Posterior cingulate gyrus (tissue), 11 donors: ENCODE measurements at places on chromosomes 12 and 14.

DNA sequence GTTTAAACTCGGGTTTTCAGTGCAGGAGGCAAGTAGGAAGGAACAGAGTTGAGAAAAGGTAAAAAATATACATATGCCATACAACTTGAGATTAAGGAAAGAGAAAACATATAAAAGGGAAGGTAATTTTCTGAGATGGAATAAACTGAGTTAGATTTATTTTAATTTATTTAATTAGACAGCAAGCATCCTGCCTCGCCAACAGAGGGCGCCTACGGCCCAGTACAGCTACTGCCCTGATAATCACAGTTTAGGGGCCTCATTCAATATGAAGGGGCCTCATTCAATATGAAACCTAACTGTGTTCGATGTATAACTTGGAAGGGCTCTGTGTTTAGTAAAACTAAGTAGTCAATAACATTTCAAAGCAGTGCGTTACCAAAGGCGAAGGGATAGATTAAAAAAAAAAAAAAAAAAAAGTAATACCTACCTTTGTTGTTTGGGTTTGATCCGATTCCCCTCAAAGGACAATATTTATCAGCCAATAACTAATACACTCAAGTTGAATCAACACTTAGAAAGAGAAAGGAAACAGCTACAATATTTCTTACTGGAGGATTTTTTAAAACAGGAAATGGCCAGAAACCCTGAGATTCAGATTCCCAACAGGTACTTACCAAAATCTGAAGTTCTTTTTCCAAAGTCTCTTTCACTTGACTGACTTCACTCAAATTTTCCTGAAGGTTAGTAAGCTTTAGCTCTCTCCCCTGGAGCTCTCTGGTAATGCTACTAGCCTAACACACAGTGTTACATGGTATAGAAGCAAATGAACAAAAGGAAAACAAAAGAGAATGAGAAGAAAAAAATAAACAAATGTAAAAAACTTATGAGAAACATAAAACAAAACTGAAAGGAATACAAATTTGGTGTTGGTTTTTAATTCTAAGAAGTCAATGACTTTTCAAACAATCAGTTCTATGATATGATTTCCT, 70.0 kb upstream of the VPS33A start:
- no peak for DNase-seq

GRCh38 chr12:41336041-41336549, 148.0 kb downstream of the PDZRN4 start:
- no peak for DNase-seq

- no peak for DNase-seq
Measured at GRCh38 chr12:95718006-95718431, 72.5 kb downstream of the NTN4 start.

DNA sequence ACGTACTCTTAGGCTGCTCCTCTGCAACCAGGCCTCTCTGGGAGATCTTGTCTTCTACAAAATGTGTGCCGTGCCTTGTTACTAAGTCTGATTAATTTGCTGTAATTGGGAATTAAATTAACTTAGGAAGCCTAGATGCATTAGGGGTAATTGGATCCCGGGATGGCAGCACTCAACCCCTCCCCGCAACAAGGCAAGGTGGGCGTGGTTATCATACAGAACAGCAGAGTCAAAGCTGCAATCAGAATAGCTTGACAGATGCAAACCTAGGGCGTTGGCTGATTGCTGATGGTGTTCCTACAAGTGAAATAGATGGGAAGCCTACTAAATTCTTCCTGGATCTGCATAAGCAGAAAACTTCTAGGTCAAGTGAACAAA, 34.5 kb upstream of the NFYB start:
- DNase-seq = no peak

GRCh38 chr12:12461923-12462315, 100.7 kb downstream of the DUSP16 start:
- no peak for DNase-seq

DNA sequence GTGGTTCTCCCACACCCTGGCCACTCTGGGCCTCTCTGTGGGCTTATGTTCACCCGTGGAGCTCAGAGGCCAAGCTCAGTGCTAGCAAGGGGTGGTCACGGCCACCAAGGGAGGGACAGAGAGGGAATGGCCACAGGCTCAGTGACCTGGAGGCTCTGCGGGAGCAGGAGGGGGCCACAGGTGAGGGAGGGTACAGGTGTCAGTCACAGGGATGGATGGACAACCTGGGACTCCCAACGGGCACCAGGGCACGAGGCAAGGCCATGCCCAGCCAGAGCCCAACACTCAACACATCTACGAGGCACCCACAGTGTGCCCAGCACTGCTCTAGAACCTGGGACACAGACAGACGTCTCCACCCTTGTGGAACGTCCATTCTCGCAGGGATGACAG, 11.3 kb downstream of the NCOR2 start:
- no peak for DNase-seq

- no peak for DNase-seq
Measured at GRCh38 chr14:51792809-51793208, 67.6 kb upstream of the GNG2 start.

DNA sequence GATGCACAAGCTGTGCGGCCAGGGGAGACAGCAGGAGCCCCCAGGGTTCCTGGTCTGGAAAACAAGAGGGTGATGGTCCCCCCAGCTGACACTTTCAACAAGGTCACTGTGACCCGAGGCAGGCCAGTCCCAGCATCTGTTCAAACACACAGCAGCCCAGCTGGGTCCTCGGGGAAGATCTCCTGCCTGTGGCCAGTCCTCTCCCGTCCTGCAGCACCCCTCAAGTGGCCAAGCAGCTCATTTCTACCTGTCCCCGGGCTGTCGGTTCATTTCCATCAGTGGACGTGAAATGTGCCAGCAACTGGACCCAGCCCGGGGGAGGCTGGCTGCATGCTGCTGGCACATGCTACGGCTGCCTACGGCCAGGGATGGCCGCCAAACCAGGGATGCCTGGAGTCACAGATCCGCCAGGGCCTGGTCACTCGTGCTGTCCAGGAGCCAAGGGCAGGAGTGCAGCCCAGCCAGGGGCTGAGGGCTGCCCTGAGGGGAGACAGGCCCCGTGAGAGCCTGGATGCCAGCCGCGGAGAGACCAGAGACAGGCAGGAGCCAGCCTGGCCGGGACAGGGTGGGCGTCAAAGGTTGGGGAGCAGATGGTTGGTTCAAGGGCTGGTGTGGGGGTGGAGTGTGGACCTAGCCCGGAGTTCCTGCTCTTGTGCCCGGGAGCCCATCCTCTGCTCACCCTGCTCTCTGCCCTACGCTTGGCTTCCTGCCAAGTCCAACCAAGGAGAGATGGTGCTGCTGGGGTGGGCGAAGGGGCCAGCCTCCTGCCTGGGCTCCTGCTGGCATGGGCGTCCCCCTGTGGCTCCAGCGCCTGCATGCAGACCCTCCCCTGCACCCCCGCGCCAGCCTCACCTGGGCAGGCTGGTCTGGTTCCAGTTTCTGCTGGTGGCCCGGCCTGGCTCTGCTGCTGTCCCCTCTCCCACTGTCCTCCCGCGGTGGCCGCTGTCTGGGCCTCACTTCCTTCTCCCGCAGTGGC, 143.8 kb downstream of the ADGRD1 start:
- no peak for DNase-seq

DNA sequence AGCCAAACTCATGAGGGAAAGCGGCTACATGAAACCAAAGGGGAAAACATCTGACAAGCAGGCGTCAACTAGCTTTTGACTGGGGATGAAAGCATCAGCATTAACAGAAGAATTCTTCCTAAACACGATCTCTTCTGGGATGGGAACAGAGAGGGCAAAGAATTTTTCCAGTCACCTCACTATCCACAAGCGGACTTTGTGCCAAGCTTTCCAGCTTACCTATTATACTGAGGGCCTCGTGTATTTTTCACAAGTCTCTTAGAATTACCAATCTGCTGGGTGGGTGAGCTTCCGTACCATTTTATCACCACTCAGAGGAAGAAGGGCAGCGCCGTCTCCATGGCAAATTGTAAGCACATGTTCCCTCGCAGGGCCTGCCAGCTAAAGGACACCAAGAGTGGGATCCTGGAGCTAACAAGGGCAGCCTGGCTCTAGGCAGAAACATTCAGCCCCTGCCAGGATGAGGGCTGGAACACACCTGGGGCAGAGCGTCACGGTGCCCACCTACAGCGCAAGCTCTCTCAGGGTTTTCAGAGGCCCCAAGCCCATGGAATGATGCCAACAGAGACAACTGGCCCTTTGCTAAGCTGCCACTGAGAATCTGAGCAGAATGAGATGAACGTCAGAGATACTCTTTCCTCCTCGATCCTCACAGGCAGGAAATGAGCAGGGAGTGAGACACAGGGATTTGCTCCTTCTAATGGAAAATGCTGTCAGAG, 74.6 kb downstream of the CHGA start:
- no peak for DNase-seq

- no peak for DNase-seq
Measured at GRCh38 chr14:94483071-94483451, 7.1 kb upstream of the SERPINA9 start.

- DNase-seq = no peak
Measured at GRCh38 chr12:6382982-6383381, 980 bp upstream of the LTBR start.

DNA sequence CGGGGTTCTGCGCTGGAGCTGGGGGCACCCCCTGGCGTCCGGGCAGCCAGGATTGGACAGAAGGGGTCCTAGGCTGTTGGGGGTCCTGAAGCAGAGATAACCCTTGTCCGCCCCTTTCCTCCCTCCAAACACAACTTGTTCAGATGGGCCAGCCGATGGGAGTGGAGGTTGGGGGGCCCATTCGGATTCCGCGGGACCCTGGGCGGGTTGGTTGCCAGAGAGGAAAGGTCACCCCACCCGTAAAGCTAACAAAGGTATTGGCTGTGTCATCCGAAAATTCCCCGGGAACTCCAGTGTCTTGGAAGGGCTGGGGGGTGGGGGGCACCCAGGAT, 1.3 kb downstream of the FAM222A start:
- peak; percentile 75 for DNase-seq
